ENCODE measurements at places on chromosomes 5 and 9.

DNA sequence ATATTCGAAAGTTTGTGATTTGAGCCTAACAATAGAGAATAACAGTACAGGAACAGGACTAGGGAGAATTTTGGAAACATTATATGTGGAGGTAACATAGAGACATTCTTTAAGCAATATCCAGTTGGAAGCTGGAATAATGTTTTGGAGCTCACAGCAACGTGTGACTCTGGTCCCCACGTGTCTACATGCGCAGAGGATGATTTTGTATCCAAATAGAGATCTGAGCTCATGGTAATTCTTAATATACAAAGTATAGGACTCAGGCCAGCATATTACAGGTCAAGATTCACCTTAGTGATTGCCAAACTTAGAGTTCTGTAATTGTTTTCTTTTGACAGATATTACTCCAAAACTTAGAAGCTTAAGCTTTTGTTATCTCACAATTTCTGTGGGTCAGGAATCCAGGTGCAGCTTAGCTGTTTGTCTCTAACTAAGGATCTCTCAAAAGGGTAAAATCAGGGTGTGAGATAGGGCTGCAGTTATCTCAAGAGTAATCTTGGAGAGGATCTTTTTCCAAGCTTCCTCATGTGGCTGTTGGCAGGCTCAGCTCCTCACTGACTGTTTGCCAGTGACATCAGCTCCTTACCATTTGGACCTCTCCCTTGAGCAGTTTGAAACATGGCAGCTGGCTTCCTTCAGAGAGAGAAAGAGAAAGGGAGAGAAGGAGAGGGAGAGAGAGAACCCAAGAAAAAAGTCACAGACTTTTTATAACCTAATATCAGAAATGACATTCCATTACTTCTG, 272.0 kb upstream of the ZNF462 start:
- no peak for ATAC-seq

DNA sequence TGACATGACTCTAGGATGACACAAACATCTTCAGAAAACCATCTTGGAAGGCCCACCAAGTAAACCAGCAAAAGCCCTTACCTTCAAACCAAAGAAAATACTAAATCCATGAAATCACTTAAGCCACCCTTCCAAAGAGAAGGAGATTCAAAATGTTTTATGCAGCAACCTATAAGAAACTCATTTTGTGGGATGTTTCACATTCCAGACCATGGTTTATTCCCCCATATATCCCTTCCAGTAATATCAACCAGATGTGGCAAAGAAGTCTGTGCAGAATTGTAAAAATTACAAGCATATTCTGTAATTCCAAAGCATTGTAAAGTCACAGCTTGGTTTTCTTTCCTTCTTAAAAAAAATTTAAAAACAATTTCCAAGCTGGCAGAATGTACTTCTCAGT, 117.4 kb downstream of the SLIT3 start:
- ATAC-seq = no peak

DNA sequence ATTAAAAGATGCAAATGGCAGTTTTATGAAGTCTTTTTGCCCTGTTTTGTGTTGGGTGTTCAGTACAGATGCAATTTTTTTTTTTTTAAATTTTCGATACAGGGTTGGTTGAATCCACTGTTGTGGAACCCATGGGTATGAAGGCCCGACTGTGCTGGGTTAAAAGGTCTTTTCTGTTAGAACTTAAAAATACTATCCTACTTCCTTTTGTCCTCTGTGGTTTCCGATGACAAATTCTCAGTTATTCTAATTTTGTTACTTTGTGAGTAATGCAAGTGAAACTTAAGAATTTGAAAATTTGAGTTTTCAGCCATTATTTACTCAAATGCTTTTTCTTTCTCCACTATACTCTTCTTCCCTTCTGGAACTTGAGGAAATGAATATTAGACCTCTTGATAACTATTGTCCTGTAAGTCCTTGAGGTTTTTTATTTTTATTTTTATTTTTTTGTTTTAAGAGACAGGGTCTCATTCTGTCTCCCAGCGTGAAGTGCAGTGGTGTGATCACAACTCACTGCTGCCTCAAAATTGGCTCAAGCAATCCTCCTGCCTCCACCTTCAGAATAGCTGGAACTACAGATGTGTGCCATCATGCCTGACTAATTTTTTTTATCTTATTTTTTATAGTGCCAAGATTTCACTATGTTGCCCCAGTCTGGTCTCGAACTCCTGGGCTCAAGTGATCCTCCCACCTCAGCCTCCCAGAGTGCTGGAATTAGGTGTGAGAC, 67.5 kb downstream of the ZCCHC7 start:
- no peak for ATAC-seq

- ATAC-seq = peak; percentile 53
Measured at GRCh38 chr5:102691434-102691833, 63.7 kb upstream of the PAM start.

DNA sequence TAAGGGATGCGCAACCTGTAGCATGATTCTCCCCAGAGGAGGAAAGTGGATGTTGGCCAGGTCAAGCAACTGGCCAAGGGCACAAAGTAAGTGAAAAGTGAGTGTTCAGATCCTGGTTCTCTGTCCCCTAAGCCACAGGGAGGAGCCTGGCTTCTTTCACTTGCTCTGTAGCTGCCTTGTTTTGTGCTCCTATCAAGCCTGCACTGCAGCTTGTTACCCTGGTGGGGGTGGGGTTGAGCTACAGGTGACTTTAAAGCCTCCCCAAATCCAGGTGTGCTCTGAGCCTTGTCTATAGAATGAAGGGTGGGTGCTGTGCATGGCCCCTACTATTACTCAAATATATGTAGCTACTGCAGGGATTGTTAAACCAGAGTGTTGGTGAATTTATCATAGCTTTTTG, 32.9 kb downstream of the RALGPS1 start:
- ATAC-seq = no peak

DNA sequence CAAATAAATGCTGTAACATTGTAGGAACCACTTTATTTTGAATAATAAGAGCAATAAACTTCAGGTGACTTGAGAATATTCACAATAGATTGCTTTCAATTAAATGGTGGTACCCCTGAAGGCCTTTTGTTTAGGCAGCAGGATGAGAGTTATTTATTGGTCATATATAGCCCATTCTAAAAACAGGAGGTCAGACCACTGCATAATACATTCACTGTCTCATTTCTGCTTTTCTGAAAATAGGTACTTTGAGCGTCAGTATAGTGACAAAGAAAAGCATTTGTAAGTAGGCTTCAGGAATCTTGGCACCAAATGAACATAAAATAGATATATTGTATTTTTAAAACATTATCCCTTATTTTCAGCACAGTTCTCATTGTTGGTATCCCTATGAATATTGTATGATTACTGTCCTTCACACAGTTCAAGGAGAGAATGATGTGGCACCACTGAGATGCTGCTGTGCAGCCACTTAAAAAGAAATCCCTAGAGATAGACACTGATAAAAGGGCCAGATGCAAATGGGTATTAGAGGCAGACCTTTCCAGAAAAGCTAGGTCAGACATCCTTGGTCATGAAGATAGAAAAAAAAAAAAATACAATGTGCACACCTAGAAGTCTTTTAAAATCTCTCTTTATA, 381.8 kb upstream of the ST8SIA4 start:
- no peak for ATAC-seq

DNA sequence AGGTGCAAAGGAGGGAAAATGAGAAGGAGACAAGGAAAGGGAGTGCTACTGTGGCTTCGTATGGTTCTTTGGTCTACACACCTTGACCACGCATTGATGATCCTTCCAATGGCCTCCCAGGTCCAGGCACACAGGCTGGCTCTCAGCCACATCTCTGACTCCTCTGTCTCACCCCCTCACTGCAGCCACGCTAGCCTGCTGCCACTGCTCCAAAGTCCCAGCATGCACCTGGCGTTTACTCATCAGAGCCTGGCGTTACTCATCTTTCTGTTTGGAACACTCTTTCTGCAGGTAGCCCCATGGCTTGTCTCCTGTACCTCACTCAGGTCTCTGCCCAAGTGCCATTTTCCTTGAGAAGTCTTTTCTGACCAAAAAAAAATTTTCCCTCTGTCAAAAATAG, 195.5 kb downstream of the SNCAIP start:
- ATAC-seq = no peak

DNA sequence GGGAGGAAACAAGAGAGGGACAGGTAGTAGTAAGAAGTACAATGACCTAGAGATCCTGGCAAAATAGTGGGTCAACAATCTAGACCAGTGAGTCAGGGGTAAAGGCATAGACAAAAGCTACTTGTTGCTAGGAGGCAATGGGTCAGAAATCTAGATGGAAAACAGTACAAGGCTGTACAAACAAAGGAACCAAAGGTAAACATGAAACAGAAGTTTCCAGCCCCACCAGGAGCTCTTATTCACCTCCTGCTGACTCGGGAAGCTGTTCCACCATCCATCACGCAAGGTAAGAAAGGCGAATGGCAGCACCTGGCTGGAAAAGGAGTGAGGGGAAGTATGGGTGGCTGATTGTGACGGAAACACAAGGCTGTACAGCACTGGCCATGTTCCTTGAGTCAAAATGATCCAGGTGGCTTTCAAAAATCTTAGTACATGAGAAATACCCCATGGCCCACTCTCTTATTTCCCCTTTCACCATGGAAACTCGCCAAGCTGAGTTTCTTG, 70.5 kb upstream of the RAI14 start:
- ATAC-seq = no peak

DNA sequence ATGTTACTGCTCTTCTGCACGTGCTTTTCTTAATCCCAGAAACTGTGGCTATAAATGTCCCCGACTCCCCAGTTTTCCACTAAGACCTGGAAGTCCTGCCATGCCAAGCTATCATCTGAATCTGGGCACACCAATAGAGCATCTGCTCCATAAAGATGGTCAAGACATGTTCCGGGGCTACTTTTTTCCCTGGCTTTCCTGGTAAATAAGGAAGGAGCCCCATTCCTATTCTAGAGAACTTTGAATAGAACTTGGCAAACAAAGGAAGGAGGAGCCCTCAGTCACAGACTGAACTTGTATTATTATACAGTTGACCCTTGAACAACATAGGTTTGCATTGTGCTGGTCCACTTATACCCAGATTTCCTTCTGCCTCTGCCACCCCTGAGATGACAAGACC, 182.9 kb downstream of the CCDC192 start:
- no peak for ATAC-seq

- ATAC-seq = no peak
Measured at GRCh38 chr5:91390268-91390667, 7.2 kb upstream of the ARRDC3 start.

DNA sequence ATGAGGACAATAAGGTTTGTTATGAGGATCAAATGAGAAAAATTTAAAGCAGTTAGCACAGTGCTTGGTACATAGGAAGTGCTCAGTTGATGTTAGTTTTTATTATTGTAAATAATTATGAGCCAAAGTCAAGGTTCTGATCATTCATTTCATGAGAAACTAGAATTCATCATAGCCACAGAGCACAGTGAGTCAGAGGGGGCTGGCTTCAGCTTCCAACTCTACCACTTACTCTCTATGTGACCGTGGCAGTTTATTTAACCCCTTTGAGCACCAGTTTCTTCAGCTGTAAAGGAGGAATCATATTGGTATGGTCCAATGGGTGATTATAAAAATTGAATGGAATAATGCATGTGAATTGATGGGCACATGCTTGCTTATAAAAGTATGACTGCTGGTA, 39.4 kb downstream of the KLHL3 start:
- ATAC-seq = no peak

DNA sequence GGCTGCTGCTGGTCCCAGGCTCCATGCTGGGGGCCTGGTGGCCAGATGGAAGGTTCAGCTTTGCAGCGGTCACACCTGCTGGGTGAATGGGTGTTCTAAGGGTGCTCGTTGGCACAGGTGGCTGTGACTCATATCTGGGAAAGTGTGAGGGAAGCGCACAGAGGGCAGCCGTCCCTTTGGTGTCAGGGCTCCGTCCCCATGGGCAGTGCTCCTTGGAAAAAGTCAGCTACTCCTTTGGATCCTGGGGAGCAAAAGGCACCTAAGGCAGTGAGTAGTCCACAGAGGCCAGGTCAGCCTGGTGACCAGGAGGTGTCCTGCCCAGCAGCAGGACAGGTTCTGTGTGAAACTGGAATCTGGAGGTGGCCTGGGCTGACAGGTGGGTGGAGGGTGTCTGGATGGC, 18.4 kb upstream of the GBGT1 start:
- no peak for ATAC-seq

DNA sequence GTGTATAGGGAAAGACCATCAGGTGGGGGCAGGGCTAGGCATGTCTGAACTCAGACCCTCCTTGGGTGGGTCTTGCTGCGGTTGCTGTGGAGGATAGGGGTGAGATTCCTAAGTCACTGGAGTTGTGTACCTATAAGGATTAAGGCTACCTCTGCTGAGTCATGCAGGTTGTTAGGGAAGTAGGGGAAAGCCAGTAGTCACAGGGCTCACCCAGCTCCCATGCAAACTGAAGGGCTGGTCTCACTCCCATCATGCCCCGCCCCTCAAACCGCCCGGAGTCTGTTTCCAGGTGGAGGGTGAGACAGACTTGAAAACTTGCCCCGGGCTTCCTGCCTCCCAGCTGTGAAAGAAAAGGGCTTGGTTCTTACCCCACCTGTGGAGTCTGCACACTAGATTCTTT, 161.8 kb downstream of the CAVIN4 start:
- ATAC-seq = no peak

DNA sequence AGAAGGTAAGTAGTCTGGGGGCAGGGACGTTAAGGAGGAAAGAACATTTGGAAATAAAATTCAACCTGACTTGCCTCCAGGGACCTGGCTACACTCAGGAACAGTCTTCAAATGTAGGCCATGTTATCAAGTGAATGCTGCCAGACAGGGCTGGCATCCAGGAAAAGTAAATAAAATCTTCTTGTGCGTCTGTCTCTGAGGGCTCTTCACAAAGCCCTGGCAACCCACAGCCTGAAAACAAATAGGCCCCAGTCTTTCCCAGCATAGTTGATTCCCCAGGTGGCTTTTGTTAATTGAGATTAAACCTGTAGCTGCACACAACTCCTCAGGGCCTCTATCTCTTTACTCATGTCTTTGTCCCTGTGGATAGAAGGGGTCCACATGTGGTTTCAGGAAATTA, 55.4 kb downstream of the STK32A start:
- ATAC-seq = no peak

DNA sequence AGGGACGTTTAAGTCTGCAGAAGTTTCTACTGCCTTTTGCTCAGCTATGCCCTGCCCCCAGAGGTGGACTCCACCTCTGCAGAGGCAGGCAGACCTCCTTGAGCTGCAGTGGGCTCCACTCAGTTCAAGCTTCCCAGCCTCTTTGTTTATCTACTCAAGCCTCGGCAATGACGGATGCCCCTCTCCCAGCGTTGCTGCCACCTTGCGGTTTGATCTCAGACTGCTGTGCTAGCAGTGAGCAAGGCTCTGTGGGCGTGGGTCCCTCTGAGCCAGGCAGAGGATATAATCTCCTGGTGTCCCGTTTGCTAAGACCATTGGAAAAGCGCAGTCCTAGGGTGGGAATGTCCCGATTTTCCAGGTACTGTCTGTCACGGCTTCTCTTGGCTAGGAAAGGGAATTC, 2188.5 kb upstream of the WWC1 start:
- no peak for ATAC-seq

GRCh38 chr5:121681229-121681855, 170.3 kb upstream of the FTMT start:
- no peak for ATAC-seq
